Vagina (tissue), 2 donors: ENCODE measurements at places on chromosomes 1 and 21.

GRCh38 chr1:93042187-93043056 lies 36.7 kb upstream of the MTF2 start:
- no peak for DNase-seq

DNA sequence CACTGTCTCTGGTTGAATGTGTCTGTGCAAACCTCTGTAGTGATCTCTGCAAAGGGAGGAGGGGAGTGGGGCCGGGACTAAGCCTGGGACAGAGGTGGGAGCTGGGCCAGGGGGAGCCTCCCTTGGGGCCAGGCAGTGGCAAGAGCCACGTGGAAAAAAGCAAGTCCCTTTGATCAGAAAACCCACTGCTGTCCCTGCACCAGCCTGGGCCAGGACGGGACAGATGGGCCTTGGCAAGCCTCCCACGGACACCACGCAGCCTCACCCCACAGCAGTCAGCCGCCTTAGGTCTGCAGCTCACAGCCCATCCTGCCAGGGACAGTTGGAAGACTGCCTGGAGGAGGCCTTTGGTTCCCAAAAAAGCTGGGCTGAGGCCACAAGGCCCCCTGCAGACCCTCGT lies 11.7 kb upstream of the TRAPPC10 start:
- DNase-seq, result no peak

- no peak for DNase-seq
These were observed at the start of gene ZYG11A for GRCh38 chr1:52842643-52843310. Gene ZYG11A (plus strand): TSS chr1:52842760. CDS start chr1:52842884, 124 bp downstream.

- no peak for DNase-seq
These were observed 20.1 kb downstream of the CR2 start for GRCh38 chr1:207474210-207474609.

DNA sequence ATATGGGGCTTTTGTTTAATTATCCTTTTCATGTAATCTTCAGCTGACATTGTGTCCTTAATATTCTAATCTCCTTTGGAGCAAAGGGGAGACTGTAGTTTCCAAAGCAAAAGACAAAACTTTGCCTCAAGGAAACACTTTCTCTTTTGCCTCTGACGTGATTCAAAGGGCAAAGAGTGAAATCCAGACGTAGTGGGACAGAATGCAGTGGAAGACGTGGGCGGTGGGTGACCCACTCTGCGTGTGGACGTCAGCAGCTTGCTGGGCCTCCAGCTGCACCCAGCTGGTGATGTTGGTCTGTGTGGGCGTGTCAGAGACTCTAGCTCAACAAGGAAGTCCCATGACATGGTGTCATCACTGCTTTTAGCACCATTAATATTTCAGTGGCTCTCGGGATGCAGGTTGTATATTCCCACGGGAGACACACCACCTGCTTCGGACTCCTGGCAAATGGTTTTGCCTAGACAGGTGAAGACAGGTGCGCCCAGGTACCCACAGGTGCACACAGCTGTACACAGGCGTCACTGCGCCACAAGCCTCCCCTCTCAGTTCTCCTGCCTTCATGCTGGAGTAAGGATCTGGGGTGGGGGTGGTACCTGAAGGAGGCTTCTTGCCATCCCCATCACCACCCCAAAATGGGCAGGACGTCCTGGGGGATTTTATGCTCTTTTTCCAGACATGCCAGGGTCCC lies 292.1 kb upstream of the VAMP3 start:
- DNase-seq, result no peak

DNA sequence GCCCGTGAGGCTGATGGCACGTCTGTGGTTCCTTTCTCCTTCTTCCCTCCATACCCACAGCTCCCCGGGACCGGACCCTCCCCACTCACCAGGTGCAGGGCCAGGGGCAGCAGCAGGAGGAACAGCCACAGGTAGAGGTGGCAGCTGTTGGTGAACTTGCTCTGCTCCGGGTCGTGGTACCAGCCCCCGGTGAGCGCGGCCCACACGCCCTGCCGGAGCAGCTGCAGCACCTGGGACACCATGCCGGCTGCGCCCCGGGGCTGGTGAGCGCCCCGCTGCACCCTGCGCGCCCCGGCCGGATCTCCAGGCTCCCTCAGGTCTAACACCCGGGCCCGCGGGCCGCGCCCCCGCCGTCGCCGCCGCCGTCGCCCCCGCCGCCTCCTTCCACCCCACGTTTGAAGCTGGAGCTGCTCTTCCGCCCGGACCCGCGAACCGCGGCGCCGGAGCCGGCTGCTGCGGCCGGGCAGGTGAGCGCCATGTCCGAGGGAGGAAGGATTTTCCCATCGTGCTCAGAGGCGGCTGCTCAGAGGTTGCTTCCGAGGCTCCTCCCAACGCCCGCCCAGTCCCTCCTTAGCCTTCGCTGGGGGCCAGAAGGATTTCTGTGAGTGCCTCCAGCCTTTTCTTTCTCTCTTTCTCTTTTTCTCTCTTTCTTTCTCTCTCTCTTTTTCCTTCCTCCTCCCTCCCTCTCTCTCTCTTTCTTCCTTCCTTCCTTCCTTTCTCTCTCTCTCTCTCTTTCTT lies at the start of gene PCNX2:
Gene PCNX2 (minus strand): TSS at position 489 of the 738 bp plus-strand sequence. CDS start 247 bp downstream, at position 242.
- no peak for DNase-seq
